ENCODE measurements at places on chromosomes 5 and 9. TPM values are rescaled to one million over a fixed set of nuclear protein-coding genes. Genes with fewer than 3 reads are reported as not detected.

TLX3 gene
- not detected for total RNA-seq

SEPTIN8 gene
- total RNA-seq = 17.8 TPM

UBQLN1 gene
- total RNA-seq = 121 TPM

HDAC3 gene
- 47.7 TPM for total RNA-seq

ADAMTS2 gene
- 0.03 TPM for total RNA-seq

TRAF1 gene
- 1.9 TPM for total RNA-seq

CCDC192 gene
- total RNA-seq = not detected

SLC1A3 gene
- total RNA-seq = 0.05 TPM

ZMAT2 gene
- total RNA-seq = 81.1 TPM

IRGM gene
- total RNA-seq = 0.06 TPM

BARX1 gene
- 11.5 TPM for total RNA-seq

HDHD3 gene
- total RNA-seq = 24.8 TPM

CFAP90 gene
- 0.72 TPM for total RNA-seq

PTAR1 gene
- total RNA-seq = 10.3 TPM

CBY3 gene
- total RNA-seq = not detected

FOXD4L3 gene
- total RNA-seq = 0.14 TPM

ARSK gene
- total RNA-seq = 7.5 TPM

IFNK gene
- not detected for total RNA-seq

GABRA6 gene
- total RNA-seq = not detected

RFK gene
- 29.0 TPM for total RNA-seq

SPINK4 gene
- total RNA-seq = not detected
